ENCODE measurements at places on chromosomes 6 and 20.
A peak's percentile ranks its signal among the peaks of the same experiment; 100 is the strongest.

DNA sequence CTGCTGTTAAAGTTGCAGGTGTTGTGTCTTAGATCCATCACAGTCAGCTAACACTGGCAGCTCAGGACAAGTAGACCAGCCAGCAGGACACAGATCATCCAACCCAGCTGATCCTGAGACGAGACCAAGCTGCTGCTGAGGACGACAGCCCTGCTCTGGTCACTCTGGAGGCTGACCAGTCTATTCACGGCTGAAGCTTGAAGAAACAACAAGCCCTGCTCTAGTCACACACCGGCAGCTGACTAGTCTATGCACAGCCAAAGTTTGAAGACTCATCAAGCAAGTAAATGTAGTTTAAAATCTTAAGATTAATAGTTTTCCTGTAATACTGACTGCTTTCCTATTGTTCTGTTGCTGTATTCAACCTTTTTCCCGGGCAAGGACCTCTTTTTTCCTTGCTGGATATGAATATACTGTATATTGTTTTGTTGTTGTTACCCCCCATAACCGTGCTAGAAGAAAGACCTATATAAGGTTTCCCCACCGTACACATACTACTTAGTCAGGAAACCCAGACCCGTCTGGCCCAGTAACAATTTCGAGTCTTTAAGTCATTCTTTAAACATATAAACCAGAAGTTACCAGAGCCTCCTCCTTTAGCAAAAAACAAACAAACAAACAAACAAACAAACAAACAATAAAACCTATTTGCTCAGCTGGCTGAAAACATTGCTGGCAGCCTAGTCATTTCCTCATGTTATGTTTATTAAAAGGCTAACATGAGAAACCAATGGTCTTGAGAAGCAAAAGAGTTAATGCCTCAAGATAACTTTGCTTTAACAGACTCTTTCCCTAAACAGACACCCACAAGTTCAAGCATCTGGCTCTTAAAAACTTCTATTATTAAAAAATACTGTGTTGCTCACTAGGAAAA, 16.7 kb upstream of the GSTA3 start:
- no peak for DNase-seq

- no peak for DNase-seq
Measured at GRCh38 chr6:31139599-31139998, 733 bp upstream of the PSORS1C2 start.

DNA sequence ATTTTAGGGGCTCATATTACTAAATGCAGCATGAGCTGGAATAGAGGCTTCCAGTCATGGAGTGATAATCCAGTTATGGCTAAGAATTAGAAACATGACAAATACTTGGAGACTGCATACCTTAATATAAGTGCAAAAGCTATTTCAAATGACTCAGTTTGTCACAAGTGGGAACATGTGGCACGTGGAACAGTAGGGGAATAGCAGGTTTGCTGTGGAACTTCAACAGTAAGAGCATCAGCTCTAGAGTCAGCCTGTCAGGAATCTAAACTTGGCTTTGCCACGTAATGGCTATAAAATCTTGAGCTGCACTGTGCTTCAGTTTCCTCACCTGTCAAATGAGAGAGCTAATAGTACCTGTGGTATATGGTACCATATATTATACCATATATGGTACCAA, 62.1 kb downstream of the HTR1B start:
- no peak for DNase-seq

DNA sequence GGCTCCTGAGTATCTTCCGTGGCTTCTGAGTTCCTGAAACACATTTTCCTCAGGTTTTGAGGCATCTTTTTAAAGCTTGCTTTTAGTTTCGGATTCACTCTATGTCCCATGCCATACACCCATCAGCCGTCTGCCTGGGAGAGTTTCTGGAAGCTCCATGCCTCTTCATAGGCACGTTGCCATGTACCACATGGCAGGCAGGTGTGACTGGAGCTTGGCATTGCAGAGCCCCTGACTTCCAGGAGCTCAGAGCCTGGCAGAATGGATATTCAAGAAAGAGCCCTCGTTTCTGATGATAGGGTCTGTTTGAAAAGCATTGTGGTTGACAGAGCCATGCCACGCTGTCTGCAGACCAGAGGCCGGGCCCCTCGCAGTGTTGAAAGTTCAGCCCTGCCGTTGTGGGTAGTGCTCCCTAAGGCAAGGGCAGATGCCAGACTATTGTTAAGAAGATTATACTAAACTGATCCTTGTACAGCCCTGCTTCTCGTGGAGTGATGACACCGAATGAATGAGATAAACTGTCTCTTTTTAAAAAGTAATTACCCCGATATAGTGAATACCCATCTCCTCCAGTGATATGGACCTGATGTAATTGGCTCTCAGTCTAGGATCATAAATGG, 100.0 kb downstream of the RPP40 start:
- DNase-seq, result no peak

- DNase-seq, result no peak
Measured at GRCh38 chr6:40933864-40934263, 105.2 kb downstream of the UNC5CL start.

- DNase-seq, result no peak
Measured at GRCh38 chr6:90326404-90327057, 29.9 kb upstream of the BACH2 start.

- DNase-seq, result no peak
Measured at GRCh38 chr6:26097268-26097875, 10.1 kb downstream of the HFE start.

DNA sequence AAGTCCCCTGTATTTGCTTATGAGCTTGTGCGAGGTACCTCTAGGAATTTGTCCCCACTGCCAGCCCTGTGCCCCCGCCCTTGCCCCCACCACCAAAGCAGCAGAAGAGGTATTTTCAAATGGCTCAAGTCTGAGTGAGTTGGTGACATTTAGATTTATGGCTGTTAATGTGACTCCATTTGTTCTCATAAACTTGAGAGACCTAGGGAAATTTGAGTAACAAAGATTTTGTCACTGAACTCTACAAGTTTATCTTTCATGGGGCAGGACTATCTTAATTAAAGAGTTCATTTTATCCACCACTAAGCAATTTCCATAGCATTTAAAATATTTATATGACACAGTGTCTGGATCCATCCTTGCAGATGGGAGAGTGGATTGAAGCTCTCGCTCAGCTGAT, 108.5 kb downstream of the PRND start:
- DNase-seq, result no peak

GRCh38 chr20:38601216-38602184, at the start of gene ARHGAP40:
Gene ARHGAP40 (plus strand): TSS chr20:38601809.
- DNase-seq, result no peak

DNA sequence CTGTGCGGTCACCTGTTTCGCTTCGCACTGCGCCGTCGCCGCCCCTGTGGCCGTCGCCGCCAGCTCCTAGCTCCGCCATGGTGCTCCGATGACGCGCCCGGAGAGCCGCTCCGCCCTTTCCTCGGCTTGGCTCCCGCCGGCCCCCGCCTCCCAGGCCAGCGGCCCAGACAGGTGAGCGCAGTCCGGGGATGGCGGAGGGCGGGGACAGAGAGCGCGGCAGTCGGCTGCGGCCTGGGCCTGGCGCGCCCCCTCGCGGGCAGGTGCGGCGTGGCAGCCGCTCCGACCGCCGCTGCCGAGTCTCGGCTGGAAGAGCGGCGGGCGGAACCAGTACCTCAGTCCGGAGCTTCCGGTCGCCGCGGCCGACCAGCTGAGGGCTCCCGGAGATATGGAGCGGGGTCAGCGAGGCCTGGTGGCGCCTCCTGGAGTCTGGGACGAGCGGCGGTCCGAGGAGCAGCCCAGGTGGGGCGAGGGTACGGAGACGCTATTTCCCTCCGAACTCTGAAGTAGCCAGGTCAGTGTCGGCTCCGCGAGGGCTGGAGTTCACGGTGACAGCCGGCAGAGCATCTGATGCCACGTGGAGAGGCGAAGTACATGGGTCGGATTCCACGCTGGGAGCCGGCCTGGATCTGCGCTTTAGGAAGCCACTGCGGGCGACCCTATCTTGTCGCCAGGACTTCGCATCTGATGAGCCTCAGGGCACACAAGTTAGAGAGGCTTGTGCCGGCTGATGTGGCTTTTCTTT, at the start of gene MAP7:
Gene MAP7 (minus strand): TSS at position 93 of the 742 bp plus-strand sequence. CDS start 14 bp downstream, at position 79.
- peak; percentile 71 for DNase-seq

- DNase-seq, result no peak
Measured at GRCh38 chr20:58744836-58745235, 52.2 kb downstream of the NPEPL1 start.

- DNase-seq, result no peak
Measured at GRCh38 chr20:48629960-48630315, 197.9 kb downstream of the PREX1 start.

GRCh38 chr6:138844192-138844591, 48.3 kb downstream of the ECT2L start:
- DNase-seq, result no peak

DNA sequence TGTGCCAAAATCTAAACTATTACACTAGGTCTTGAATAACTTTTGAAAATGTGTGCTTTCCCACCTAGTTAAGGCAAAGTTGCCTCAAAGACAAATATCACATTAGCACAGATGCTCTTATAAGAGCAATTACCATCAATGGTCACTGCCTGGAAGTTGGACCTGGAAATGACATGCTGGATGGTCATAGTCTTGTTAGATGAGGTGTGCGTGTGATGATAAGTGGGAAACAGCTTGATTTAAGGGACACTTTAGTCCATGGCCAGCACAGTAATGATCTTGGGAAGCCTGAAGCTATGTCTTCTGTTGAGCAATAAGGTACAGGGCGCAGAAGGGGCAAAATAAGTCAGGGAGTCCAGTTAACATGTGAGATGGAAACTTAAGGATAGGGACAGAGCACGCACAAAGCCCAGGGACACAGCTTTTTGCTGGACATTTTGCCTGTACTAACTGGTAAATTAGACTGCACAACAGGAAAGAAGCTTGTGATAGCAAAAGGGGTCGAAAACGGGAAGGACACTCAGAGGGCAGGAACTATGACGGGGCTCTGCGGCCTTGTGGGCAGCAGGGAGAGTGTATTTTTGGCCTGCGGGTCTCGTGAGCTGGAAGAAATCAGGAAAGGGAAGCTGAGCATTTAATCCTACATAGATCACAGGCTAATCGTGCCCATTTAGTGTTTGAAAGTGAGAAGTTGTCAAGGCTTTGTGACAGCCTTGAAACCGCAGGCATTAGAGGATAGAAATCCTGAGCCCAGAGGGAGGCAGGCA, 66.7 kb upstream of the BMP2 start:
- DNase-seq, result no peak

DNA sequence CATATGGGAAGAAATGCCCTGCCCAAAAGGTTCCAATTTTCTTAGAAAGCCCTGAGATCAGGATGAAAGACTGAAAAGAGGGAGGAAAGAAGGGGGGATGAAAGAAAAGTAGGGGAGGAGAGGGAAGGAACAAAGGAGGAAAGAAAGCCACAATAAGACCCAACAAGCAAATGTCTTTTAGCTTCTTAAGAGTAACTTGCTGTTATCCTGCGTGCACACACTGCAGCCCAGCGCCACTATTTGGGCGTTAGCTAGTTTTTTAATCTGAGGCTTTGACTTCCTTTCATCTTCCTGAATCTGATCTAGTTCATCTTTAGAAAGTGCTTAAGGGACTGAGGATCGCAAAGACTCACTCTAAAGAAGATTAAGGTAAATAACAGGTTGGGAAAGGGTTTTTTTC, 77.4 kb upstream of the HDDC2 start:
- no peak for DNase-seq

DNA sequence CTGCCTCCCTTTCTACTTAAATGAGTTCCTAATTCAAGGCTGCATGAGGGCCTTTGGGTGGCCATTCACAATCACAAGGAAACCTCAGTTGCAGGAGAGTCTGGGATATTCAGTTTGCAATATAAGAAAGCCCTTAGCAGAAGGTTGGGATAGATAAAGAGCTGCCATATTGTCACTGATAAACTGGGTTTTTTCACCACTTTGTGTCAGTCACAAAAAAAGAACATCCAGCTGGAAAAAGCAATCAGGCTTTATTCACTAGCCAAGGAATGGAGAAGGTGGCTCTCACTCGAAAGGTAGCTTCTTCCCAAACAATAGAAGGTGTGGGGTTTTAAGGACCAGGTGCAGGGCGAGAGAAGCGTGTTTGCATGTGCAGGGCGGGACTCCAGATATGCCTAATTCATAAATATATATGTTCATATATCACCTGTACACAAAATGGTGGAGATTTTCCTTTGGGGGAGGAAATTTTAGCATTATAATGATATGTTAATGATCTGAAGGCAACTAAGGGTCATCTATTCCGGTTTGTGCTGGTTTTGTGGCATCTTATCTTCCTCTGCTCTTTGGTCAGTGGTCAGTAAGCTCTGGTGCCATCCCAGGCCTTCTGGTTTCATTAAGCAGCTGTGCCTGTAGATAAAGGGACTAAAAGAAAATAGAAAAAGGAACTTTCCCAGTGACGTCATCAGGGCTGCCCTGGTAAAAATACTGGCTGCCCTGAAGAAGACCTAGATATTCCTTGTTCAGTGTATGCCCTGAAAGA, 97.1 kb upstream of the IYD start:
- DNase-seq, result no peak

GRCh38 chr20:45592574-45593189, 13.6 kb upstream of the WFDC8 start:
- peak; percentile 52 for DNase-seq

GRCh38 chr20:20195021-20195705, 142.8 kb downstream of the CFAP61 start:
- DNase-seq, result no peak

DNA sequence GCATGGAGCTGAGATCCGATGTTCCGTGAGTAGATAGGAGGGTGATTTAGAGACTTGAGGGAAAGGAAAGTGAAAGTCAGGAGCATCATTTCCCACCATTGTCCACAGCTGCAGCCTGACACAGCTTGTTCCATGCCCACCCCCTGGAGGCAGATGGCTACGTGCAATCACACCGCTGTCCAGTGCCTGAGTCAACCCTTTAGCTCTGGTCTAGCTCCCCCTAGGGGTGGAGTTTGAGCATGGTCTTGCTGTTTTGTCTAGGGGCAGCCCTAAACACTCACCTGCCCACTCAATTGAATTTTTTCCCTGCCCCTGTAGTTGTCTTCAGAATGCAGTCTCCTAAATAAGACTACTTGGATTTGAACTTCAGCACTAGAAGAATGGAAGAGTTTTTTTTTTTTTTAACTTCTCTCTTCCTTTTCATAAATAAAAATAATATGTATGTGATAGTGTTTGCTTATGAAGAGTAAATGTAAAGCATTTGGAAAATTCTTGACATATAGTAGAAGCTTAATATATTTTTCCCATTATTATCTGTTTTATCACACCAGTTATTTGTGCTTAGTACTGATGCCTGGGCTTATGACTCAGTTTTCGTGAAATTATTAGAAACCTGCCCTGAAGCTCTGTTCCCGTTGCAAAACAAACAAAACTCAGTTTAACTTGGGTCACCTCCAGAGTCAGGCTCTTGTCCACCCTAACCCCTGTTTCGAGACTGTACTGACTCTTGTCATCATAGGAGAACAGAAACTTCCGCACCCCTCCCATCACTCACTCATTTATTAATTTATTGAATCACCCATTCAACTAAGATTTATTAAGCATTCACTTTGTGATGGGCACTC, 814.8 kb downstream of the MAFB start:
- peak; percentile 86 for DNase-seq

Data from iPS DF 19.7 (cell line).